ENCODE measurements at places on chromosomes 16 and 17.
A peak's percentile ranks its signal among the peaks of the same experiment; 100 is the strongest.

GRCh38 chr17:33012522-33013033 lies 20.9 kb downstream of the SPACA3 start:
- no peak for DNase-seq
- no peak overlapping the region for H3K4me3 ChIP-seq
- H3K36me3 ChIP-seq: no peaks in the 10 kb centered on the region
- H3K4me1 ChIP-seq: no peaks in the 10 kb centered on the region
- no peak overlapping the region for H3K27ac ChIP-seq

DNA sequence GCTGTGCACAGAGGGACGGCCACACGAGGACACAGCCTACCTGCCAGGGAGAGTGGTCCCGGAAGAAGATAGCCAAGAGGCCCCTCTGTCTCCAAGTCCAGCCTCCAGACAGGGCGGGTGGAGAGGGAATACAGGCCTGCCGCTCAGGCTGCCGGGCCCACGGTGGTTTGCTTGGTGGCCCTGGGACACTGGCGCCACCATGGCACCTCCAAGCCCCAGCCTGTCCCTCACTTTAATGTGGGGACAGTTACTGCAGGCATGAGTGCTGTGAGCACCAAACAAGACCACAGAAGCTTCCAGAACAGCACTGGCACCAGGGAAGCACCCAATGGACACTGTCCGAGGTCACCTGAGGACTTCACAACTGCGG lies 22.0 kb upstream of the CHMP6 start:
- H3K27ac ChIP-seq: no peak overlapping the region
- peaks cover 5% of the 10 kb centered on the region for H3K27me3 ChIP-seq
- DNase-seq: no peak
- no peak overlapping the region for H3K4me3 ChIP-seq
- peaks cover 3% of the 10 kb centered on the region for H3K36me3 ChIP-seq

- no peaks in the 10 kb centered on the region for H3K36me3 ChIP-seq
- H3K27ac ChIP-seq: peak overlapping the region; percentile 52
- H3K4me3 ChIP-seq: no peak overlapping the region
- no peak for DNase-seq
Measured at GRCh38 chr17:72614871-72615626, 477.4 kb downstream of the SLC39A11 start.

DNA sequence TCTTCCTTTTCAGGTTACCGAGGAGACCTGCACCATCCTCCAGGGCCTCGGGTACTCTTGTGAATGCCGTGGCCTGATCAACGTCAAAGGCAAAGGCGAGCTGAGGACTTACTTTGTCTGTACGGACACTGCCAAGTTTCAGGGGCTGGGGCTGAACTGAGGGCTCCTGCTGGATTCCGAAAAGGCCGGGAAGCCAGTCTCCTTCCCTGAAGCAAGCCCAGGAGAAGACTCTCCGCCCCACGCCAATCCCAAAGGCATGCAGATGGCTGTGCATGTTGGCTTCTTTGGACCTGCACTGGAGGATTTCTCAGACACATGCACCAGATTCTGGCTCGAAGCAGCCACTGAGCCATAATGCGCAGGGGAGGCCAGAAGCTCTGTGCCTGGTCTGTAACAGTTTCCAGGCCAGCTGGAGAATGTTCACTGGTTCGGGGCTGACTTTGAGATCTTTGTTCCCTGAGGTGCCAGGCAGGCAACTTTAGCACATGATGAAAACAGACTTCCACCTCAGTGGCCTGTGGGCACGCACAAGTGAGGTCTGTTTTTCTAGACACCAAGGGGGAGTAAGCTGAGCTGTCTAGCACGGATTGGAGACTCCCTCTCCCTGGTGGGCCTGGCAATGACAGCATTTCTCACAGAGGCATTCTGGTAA lies 49.1 kb downstream of the ADCY7 start:
- no peak overlapping the region for H3K4me3 ChIP-seq
- DNase-seq: no peak
- H3K27ac ChIP-seq: no peak overlapping the region
- no peaks in the 10 kb centered on the region for H3K4me1 ChIP-seq

- H3K4me1 ChIP-seq: no peaks in the 10 kb centered on the region
- no peak overlapping the region for H3K27ac ChIP-seq
- no peak overlapping the region for H3K4me3 ChIP-seq
- DNase-seq: no peak
- H3K27me3 ChIP-seq: no peaks in the 10 kb centered on the region
- H3K36me3 ChIP-seq: peaks cover 14% of the 10 kb centered on the region
Measured at GRCh38 chr16:57203451-57203850, 17.3 kb downstream of the RSPRY1 start.

DNA sequence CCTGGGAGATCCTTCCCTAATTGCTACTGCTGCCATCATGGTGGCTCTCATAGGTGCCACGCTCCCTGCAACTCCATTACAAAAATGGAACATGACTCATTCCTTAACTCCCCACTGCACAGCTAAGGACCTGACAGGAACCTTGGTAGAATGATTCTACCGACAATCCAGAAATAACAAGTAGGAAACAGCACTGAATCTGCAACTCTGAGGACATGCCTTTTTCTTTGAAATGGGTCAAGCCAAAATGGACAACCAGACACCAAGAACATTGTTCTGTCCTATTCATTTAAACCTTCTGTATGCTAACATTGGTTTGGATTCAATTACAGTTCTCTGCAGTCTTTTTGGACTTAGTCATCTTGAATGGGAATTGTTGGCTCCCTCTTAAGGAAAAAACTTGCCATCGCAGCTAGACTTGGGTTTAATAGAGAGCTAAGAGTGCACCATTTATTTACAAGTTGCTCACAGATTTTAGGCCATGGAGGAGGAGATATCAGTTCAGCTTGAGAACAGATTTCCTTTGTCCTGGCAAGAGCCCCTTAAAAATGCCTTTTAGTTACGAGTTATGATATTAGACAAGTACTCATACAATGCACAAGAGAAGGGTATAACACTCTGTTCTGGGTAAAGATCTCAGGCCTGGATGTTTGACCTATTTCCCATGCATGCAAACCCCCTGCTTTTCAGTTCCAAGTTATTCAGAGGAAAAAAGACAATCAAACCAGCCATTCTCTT lies 20.9 kb upstream of the NSRP1 start:
- no peaks in the 10 kb centered on the region for H3K36me3 ChIP-seq
- DNase-seq: no peak
- H3K4me3 ChIP-seq: no peak overlapping the region

- no peaks in the 10 kb centered on the region for H3K36me3 ChIP-seq
- H3K27me3 ChIP-seq: peaks cover 73% of the 10 kb centered on the region
- no peak for DNase-seq
- peaks cover 5% of the 10 kb centered on the region for H3K4me1 ChIP-seq
Measured at GRCh38 chr16:87583453-87584131, 18.7 kb upstream of the JPH3 start.

GRCh38 chr16:2092256-2092620 lies 43.5 kb downstream of the PKD1 start:
- no peaks in the 10 kb centered on the region for H3K27me3 ChIP-seq
- DNase-seq: no peak
- H3K4me3 ChIP-seq: no peak overlapping the region
- H3K36me3 ChIP-seq: peaks cover 43% of the 10 kb centered on the region
- peak overlapping the region; percentile 87 for H3K27ac ChIP-seq

DNA sequence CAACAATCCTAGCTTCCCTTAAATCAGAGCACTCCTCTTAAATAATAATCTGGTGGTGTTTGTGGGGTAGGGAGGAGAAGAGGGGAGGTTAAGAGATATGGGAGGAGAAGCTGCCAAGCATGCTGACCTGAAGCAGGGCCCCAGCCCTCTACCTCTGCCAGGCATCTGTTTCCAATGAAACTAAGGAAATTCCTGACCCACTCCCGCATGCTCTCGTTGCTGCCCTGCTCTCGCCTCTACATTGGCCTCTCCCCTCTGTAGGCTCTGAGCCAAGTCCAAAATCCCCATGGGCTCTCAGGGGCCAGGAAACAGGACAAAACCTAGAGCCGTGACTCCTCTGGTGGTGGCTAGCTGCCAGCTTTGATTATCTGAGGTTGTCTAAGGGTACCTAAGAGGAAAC lies 559.5 kb upstream of the CDH11 start:
- no peaks in the 10 kb centered on the region for H3K27me3 ChIP-seq
- DNase-seq: no peak
- H3K27ac ChIP-seq: no peak overlapping the region
- H3K4me3 ChIP-seq: no peak overlapping the region

- H3K27me3 ChIP-seq: no peaks in the 10 kb centered on the region
- no peak for DNase-seq
- no peak overlapping the region for H3K4me3 ChIP-seq
- H3K4me1 ChIP-seq: no peaks in the 10 kb centered on the region
- no peak overlapping the region for H3K27ac ChIP-seq
Measured at GRCh38 chr16:88487920-88488851, 35.1 kb downstream of the ZFPM1 start.

- no peak overlapping the region for H3K27ac ChIP-seq
- H3K4me1 ChIP-seq: no peaks in the 10 kb centered on the region
- no peaks in the 10 kb centered on the region for H3K27me3 ChIP-seq
- H3K36me3 ChIP-seq: no peaks in the 10 kb centered on the region
- H3K4me3 ChIP-seq: no peak overlapping the region
Measured at GRCh38 chr17:11840831-11841230, 156.4 kb downstream of the ZNF18 start.

DNA sequence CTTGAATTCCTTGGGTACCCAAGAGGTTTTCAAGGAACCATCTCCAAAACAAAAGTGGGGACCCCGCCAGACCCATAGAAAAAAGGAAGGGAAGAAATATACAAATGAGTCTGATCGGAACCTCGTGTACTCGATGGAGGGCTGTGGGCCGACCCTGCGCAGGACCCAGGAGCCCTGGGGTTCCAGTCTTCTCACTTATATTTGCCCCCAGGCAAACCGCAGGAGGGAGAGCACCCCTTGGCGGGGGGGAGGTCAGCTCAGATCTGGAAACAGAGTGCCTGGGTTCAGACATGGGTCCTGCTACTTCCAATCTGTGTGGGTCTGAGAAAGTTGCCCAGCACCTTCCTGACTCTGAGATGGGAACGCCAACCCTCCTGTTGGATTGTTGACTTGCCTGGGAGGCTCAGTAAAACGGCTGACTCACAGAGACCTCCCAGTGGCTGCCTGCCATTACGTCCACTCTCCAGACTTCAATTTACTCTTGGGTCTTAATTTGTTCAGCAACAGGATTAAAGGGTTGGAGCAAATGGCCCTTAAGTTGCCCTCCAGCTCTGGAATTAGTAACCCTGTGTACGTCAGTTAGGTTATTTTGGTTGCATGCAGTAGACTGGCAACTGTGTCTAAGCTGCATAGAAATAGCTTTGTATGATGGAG lies 24.9 kb upstream of the CACNG4 start:
- no peaks in the 10 kb centered on the region for H3K36me3 ChIP-seq
- no peak overlapping the region for H3K27ac ChIP-seq
- no peaks in the 10 kb centered on the region for H3K4me1 ChIP-seq
- H3K27me3 ChIP-seq: peaks cover 65% of the 10 kb centered on the region
- H3K4me3 ChIP-seq: no peak overlapping the region

DNA sequence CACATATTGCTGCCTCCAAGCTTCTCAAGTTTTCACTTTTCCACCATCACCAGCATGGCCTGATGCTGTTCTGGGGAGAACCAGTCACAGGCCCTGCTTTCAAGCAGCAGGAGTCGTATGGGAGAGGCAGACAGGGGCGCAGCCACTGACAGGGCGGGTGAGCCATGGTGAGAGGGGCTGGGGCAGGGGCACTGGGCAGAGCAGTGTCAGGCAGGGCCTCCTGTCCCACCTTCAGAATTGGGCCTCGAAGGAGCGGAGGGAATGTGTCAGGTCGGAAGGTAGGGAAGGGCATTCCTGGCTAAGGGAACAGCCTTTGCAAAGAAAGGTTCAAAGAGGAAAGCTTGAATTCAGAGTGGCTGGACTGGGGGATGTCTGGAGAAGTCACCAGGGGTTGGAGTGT lies 4.9 kb upstream of the MAP2K3 start:
- H3K27ac ChIP-seq: no peak overlapping the region
- no peak for DNase-seq
- no peak overlapping the region for H3K4me3 ChIP-seq
- H3K36me3 ChIP-seq: no peaks in the 10 kb centered on the region

DNA sequence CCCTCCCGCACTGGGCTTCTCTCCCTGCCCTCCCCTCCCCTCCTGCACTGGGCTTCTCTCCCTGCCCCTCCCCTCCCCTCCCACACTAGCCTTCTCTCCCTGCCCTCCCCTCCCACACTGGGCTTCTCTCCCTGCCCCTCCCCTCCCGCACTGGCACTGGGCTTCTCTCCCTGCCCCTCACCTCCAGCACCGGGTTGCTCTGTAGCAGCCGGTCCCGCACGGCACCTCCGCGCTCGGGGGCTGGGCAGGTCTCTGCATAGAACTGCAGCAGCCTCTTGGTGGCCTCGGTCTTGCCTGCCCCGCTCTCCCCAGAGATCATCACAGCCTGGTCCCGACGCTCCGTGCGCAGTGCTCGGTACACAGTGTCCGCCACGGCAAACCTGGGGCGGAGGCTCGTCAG lies 9.8 kb downstream of the MYO1C start:
- peaks cover 21% of the 10 kb centered on the region for H3K4me1 ChIP-seq
- no peak overlapping the region for H3K27ac ChIP-seq
- H3K4me3 ChIP-seq: no peak overlapping the region
- no peak for DNase-seq
- H3K36me3 ChIP-seq: peaks cover 29% of the 10 kb centered on the region
- no peaks in the 10 kb centered on the region for H3K27me3 ChIP-seq

DNA sequence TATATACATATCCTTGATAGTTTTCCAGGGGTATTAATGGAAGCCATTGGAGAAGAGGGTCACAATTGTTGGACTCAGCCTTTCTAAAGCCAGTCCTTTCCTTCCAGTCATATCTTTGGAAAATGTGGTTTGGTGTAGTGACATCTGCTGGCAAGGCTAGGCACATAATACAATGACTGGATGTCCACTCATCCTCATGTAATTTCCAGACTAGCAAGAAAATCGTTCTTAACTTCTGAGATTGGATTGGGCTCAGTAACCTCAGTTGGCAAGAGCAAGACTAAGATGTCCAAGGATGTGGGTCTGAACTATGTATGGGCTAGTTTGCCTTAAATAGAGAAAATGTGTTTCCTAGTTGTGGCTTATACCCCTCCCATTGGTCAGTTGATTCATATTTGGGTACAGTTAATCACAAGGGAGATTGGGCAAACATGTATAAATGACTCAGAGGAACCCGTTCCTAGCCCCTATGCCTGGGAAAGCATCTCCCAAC lies 8.7 kb upstream of the KAT7 start:
- no peaks in the 10 kb centered on the region for H3K27me3 ChIP-seq
- H3K27ac ChIP-seq: peak overlapping the region; percentile 46
- no peaks in the 10 kb centered on the region for H3K4me1 ChIP-seq

Data from esophagus squamous epithelium (tissue), 5 donors.